ENCODE measurements at places on chromosomes 2 and 18.

GRCh38 chr2:191032588-191033429 is 18.8 kb upstream of the STAT1 start:
- DNase-seq, result no peak

- no peak for DNase-seq
Measured at GRCh38 chr2:205930209-205930608, 155.8 kb downstream of the INO80D start.

DNA sequence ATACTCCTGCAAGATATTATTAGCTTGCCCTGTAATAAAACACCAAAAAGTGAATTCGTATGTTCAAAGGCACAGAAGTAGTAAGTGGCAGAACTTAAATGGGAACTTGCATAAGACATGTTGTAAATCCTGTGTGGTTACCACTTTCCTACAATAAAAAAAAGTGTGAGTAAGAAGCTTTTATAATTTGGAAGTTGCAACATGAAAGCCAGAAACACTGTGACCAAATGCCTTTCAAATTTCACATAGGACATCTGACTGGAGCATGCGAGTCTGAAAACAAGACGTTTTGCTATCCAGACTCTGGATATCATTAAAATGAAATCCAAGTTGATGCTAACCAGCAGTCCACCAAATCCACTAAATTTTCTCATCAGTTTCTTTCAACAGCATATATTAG is 886.2 kb upstream of the NRXN1 start:
- no peak for DNase-seq

DNA sequence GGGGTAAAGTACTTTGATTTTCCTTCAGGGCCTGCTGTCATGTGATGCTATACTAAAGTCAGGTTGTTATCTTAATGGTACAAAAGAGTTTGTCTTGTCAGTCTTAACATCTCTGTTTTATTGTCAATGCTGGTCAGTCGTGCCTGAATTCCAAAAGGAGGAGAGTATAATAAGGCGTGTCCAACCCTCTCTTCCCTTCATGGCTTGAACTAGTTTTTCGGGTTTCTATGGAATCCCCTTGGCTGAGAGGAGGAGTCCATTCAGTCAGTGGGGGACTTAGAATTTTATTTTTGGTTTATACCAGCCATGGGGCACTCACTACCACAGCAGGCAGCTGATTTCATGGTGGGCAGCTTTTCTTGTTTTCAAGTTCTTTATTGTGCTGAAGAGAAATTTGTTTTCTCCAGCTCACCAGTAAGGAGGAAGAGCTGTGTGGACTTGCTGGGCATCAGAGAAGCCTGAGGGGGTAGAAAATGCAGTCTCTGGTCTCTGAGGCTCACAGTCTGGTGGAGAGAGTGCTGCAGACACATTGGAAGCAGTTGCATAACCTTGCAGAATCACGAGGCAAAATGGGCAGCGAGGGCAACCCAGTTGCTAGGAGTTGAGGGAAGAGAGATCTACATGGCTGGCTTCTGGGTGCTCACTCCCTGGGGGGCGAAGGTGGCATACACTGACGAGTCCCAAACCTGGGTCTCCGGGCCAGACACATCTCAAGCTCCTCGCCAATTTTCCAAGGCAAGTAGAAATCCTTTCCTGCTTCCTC is 193.1 kb downstream of the ZBTB7C start:
- no peak for DNase-seq

DNA sequence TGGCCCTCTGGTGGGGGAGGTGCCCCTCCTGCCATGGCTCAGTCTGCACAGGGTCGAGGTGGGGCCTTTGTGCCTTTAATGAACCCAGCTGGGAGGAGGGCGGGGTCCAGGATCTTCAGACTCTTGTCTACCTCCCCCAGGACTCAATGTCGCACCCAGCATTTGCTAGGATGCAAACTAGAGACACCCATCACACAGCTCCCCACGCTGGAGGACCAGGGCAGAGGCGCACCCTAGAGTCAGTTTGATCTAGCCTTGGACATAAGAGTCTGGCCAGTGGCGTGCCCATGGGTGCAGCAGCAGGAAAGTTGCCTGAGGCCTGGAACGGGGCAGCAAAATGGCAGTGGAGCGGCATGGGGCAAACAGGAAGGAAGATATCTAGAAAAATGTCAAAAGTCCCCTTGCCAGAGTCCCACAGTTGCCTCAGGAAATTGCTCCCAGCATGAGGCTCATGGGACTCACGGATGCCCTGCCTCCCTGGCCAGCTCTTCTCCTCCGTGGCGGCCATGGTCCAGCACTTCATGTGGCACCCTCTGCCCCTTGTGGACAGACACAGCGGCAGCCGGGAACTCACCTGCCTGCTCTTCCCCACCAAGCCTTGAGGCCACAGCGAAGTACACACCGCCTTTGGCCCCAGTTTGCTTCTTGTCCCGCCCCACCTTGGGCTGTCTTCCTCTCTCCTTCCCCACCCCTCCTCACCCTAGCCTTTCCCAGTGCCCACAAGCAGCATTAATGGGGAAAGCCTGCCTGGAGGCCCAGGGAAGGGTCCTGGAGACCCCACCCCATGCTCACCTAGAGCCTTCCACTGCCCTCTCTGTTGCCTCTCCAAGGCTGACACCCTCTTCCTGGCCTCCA is 17.7 kb downstream of the SH2D6 start:
- DNase-seq, result no peak

DNA sequence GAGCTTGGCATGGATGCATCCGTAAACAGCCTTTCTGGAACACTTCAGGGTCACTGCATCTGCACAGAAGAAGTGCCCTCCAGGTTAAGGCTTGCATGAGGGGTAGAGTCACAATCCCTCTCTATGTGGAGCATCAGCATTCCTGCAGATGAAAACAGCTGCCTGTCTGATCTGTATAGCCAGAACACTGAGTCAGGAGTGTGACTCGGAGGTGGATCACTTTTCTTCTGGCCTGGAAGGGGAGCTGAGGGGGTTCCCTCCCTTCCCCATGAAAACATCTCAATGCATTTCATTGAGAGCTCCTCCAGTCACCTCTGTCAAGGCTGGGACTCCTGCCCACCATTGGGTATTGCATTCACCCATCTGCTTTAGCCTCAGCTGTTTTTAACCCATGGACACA is 72.5 kb upstream of the SERPINE2 start:
- DNase-seq, result no peak

All from activated CD8-positive, alpha-beta memory T cell treated with anti-CD3 and anti-CD28 coated beads for 1 hour (primary cell).